Mucosa of descending colon (tissue), 3 donors: ENCODE measurements at places on chromosomes 16 and 17. TPM values are rescaled to one million over a fixed set of nuclear protein-coding genes. Genes with fewer than 3 reads are reported as not detected.
A peak's percentile ranks its signal among the peaks of the same experiment; 100 is the strongest.

- no peak for DNase-seq
Measured at GRCh38 chr17:30565073-30565935, 88.1 kb downstream of the GOSR1 start.

GRCh38 chr16:52924162-52924561 lies 128.5 kb downstream of the CHD9NB start:
- no peak for DNase-seq

- DNase-seq = no peak
Measured at GRCh38 chr17:77228241-77228752, 87.5 kb downstream of the SEC14L1 start.

GRCh38 chr17:17494499-17494869 lies 1.7 kb downstream of the RASD1 start:
- peak; percentile 52 for DNase-seq

DNA sequence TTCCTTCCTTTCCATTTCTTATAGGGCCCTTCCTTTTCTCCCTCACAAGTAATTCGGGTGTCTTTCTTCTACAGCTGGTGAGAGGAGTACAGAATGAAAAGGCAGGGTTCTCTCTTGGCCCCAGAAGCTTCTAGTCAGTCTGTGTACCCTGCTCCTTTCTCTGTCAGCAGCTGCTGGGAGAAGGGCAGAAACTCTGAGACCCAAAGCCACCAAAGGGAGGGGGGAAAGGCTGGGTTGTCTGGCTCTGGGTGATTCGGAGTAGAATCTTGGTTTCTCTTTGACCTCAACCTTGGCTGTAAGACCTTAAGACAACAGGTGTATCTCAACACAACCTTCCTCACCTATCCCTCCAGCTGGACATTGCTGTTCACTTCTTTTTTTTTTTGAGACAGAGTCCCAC lies 3.3 kb upstream of the NR1D1 start:
- no peak for DNase-seq

GRCh38 chr17:43530288-43531081 lies 15.7 kb downstream of the ETV4 start:
- peak; percentile 46 for DNase-seq

GRCh38 chr17:82937411-82938371 lies 97.9 kb upstream of the ZNF750 start:
- peak; percentile 10 for DNase-seq

DNA sequence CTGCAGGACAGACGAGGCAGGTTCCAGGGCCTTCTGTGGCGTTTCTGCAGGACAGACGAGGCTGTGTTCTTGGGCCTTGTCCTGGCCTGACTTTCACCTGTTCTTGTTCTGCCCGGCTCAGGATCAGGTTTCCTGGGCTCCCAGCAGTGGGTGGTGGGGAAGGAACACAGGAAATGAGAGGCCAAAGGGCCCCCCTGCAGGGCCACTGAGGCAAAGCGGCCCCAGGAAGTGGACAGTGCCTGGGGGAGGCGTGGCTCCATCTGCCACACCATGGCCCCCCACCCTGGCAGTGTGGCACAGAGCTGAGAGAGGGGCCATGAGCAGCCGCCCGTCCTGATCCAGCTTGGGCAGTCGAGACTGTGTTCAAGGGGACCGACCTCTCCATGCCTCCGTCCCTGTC lies 20.7 kb downstream of the SPIRE2 start:
- DNase-seq = no peak

The OR3A2 gene
- not detected for total RNA-seq

The TMEM235 gene
- not detected for total RNA-seq
